ENCODE measurements at places on chromosomes 12 and 14.
A peak's percentile ranks its signal among the peaks of the same experiment; 100 is the strongest.

DNA sequence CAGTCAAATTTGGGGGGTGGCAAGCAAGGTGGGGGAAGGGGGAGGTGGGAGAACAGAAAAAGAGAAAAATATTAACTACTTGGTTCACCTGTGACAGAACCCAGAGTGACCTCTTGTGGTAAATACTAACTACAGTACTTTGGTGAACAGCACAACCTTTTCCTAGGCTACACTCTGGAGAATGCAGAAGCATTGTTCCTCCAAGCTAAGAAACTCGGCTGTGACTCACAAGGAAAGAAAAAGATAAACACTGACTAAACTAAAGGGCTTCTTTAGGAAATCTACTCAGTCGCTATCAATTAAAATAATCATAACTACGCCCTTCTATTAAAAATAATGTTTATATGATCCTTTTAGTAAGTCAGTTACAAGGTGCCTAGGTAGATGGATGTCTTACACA is 5.4 kb downstream of the KCNH5 start:
- DNase-seq = no peak

GRCh38 chr12:97681612-97682504 is 219.3 kb downstream of the RMST start:
- DNase-seq = no peak

DNA sequence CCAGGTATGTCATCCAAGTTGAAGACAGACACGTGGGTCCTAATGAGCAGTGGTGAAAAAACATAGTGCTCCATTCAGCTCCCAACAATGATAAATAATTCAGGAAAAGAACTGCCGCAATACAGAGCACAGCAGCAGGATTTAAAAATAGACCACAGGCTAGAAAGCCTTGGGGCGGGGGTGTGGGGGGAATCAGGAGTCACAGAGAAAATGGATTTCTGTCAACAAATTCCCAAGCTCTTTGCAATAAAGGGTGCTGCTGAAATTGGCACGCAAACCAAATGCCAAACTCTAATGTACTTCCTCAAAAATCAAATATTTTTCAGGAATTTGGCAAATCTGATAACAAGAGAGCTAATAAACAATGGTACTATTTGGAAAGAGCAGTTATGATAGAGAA is 58.6 kb downstream of the R3HDM2 start:
- no peak for DNase-seq

DNA sequence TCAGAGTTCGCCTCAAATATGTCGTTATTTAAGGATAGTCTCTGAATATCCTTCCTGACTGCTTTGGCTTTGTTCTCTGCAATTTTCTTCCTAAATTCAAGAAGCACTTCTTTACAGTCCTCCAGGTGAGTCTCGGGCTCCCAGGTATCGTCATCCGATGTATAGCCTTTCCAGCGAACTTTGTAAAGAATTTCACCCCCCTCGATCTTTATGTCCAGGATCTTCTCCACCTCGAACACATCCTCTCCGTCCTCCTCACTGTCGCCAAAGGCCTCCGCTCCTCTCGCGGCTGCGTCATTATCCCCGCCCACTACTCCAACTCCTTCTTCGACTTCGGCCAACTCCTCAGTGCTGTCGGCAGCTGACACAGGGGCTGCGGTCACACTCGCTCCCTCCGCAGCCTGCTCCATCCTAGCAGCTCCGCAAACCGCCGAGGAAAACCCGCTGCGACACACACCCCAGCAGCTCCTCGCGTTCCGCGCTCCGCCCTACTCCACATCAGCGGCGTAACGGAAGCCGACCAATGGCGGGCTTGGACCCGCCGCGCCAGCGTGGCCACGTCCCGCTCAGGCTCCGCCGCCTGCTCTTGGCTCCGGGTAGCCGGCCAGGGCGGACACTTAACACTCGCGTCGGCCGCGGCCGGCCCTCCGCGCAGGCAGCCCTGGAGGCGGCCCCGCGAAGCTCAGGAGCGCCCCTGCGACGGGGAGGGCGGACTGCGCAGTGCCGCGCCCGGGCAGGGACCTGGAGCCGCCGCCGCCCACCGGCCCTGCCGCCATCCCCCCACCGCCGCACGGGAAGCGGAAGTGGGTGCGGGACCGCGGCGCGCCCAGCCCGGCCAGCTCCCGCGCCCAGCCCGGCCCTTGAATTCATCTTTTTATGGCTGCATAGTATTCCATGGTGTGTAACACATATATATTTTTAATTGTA is 4.1 kb downstream of the CD163L1 start:
- no peak for DNase-seq

DNA sequence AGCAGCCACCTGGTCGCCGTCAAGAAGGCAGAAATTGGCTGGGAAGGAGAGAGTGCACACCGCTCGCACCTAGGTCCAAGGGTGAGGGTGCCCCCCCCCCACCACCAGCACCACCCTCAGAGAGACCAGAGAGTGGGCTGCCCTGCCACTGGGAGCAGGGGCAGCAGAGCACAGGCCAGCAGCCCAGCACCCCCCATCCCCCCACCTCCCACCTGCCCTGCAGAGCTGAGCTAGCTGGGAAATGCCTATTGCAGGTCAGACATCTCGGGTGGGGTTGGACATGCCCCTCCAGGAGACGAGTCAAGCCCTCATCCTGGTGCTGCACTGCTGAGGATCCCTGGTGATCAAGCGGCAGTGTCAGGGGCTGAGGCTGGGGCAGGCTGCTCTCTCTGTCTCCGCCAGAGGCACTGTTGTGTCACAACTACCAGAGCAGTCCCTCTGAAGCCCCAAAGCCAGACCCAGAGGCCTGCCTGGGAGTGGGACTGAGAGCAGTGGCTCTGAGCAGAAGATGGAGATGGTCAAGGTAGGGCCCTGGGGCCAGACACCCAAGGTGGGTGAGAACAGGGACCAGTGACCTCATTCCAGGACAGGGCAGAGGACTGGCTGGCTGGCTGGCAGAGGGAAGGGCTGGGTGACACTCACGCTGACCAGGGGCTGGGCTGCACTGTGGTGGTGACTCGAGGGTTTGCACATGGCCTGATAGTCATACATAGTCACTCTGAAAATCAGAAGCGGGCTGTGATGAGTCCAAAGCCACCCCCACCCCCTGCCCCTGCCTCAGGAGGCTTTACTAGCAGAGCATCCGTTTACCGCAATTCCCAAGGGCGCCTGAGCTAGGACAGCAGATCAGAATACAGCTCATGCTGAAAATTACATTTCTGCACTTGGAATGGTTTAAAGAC is 19.7 kb upstream of the LRTM2 start:
- no peak for DNase-seq

GRCh38 chr12:104684884-104685283 is 228.1 kb downstream of the CHST11 start:
- DNase-seq = no peak

GRCh38 chr12:48686615-48687334 is 4.7 kb upstream of the KANSL2 start:
- DNase-seq = no peak

- DNase-seq = no peak
Measured at GRCh38 chr14:36068777-36069534, 107.6 kb downstream of the PTCSC3 start.

DNA sequence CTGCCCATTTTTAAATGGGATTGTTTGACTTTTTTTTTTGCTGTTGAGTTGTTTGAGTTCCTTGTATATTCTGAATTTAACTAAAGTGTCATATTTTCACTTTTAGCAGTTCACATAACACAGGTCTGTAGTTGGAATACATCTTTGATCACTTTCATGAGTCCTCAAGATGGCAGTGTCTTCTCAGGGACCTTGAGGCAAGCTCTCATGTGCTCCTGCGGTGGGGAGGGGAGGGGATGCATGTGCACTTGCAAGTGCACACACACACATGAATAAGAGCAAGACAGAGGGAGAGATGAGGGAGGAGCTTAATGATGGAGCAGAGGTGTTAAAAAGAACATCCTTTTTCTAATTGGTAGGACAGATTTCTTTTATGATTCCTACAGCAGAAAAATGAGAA is 291.4 kb upstream of the OR4E1 start:
- DNase-seq = peak; percentile 10

DNA sequence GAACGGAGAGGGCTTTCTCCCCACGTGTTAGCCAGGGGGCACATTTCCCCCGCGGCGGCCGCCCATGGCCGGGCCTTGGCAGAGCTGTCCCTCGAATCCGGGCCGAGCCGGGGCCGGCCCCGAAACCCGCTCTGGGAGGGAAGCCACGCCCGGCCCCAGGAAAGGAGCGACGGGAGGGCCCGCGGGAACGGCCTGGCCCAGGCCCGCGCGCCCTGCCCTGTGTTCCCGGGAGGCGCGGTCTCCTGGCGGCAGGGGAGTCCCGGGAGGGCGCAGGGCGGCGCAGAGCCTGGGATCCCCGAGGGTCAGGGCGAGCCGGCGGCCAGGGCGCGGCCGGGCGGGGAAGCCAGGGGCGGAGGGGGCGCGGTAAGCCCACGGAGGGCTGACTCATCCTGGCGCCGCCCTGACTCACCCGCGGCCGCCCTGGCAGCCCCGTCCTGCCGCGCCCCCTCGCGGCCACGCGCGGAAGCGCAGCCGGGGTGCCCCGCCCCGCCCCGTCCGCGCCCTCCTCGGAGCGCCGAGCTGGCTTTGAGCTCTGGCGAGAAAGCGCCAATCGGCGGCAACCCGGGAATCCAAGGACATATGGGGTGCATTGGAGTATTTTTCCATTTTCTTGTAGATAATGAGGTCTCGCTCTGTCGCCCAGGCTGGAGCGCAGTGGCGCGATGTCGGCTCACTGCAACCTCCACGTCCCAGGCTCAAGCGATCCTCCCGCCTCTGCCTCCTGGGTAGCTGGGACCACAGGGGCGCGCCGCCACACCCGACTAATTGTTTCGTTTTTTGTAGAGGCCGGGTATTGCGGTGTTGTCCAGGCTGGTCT is 31.8 kb upstream of the PLEKHG6 start:
- peak; percentile 78 for DNase-seq

DNA sequence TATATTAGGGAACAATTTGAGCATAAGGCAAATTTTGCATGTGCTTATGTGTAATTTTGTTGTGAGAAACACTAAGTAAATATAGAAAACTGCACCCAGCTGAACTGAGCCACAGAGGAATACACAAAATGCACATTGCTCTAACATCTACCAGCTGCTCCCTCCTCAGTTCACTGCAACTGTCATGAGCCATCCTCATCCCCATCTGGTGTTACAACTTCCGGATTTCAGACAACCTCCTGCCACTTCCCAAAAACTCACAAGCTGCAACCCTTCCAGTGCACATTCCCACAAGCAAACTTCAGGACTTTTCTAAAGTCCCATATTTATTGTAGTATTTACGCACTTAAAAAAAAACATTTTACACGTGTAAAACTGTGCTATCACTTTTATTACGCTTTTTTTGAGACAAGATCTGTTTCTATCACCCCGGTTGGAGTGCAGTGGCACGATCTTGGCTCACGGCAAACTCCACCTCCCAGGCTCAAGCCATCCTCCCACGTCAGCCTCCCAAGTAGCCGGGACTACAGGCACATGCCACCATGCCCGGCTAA is 169.1 kb upstream of the TBX3 start:
- DNase-seq = no peak

DNA sequence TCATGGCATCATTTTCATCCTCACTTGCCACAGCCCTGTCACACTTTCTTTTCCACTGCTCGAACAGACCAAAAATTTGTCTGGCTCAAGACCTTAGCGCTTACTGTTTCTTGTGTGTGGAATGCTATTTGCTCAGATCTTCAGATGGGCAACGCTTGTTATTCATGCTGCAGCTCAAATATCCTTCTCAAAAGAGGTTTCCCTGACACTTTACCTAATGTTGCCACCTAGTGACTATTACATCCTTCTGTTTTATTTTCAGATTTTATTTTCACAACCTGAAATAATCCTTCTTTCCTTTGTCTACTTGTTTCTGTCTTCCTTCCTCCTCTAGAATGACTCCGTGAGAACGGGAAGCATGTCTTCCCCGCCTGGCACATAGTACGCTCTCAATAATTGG is 5.6 kb downstream of the FBXO33 start:
- no peak for DNase-seq

GRCh38 chr14:95527387-95528002 is 7.4 kb upstream of the GLRX5 start:
- no peak for DNase-seq

DNA sequence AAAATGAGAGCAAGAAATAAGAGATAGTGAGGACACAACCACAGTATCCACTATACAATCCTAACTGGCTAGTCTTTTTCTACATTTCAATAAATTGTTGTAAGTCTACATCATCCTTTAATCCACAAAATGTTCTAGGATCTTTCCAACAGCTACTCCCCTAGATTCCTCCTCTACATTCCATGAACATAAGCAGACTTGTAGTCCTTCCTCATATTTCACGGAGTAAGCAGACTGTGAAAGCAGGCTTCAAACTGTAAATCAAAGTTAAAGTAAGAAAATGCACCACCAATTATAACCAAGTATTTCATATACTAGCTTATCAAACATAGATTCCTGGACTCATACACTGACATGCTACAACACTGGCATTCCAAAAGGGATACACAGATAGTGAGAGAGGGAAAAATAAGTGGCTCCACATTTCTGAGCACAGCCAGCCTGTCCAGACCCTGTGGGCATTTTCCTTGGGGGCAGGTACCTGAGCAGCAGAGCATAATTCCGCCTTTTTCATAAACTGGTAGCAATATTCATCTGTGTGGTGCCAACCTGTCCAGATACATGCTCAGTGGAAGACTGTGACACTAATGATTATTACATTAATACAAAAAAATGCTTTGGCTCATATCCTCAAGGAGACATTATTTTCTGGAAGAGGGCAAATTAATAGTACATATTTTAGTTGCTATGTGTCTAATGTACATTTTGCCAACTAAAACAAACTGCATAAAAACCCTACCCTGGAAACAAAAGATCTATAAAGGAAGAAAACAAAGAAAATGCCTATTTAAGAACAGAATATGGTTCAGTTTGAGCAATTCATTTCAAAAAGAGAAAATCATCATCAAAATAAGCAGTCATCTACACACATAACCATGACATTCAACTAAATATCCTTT is 113.3 kb upstream of the FSCB start:
- no peak for DNase-seq

DNA sequence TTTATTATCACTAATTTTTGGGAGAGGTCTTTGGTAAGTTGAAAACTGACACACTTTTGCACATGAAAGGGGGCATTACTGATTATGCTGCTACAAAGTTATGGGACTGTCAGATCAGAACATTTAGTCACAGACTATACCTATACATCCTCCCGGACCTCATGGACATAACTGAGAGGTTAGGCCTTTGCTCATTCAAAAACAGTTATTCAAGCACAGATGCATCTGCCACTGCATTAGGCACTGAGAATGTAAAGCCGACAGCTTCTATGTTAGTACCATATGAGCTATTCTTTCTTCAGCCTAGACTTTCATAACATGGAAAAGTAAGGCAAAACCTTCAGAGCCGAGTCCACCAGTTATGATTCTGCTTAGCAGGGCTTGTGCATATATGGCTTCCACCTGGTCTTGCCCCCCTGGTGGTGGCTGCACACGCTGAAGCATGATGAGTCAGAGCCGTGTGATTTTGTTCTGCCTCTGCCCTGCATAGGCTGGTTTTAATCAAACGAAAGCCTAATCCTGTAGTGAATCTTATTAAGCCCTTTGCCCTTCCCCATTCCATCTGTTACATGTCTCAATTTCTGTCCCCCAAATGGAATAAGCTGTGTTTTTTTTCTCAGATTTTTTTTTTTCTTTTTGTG is 21.8 kb upstream of the RNU6-8 start:
- DNase-seq = no peak

GRCh38 chr12:94135896-94136295 is 12.5 kb upstream of the PLXNC1 start:
- no peak for DNase-seq

- no peak for DNase-seq
Measured at GRCh38 chr12:109538191-109538863, 35.0 kb downstream of the MMAB start.

GRCh38 chr12:59845293-59845692 is 249.5 kb downstream of the SLC16A7 start:
- DNase-seq = no peak

- no peak for DNase-seq
Measured at GRCh38 chr14:63891148-63891975, 38.6 kb downstream of the SYNE2 start.

All from central memory CD8-positive, alpha-beta T cell (primary cell).